ENCODE measurements at places on chromosomes 7 and 10. TPM values are rescaled to one million over a fixed set of nuclear protein-coding genes. Genes with fewer than 3 reads are reported as not detected.

ALOX5 gene
- 40.4 TPM for total RNA-seq

OPN1SW gene
- not detected for total RNA-seq

DNA sequence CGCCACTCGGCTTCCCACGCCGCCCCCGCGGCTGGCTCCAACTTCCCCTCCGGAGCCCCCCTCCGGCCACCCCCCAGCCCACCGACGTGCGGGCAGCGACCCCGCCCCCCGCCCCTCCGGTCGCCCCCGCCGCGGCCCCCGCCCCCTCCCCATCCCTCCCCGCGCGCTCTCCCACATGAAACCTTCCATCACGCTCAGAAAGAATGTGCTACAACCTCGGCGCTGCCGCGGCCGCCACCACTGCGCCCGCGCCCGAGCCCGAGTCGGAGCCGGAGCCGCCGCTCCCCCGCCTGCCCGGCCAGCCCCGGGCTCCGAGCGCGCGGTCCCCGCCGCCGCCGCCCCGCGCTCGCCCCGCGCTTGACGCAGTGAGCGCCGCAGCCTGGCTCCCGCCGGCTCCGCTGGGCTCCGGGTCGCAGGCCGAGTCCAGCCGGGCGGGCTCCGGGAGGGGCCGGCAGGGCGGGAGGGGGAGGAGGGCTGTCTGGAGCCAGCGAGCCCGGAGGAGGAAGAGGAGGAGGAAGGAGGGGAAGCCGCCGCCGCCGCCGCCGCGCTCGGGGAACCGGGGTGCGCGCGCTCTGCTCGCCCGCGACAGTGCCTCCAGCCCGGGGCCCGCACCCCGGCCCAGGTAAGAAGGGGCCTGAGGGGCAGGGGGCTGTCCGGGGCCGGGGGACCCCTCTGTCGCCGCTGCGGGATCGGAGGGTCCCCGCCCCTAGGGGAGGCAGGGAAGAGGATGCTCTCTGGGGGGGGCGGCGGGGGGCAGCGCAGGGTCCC is 4.3 kb upstream of the ELFN1 start:
- DNase-seq = no peak
- H3K4me3 ChIP-seq = peak overlapping the region; percentile 72
- no peak overlapping the region for H3K27ac ChIP-seq
- H3K27me3 ChIP-seq = peaks cover 17% of the 10 kb centered on the region

DNA sequence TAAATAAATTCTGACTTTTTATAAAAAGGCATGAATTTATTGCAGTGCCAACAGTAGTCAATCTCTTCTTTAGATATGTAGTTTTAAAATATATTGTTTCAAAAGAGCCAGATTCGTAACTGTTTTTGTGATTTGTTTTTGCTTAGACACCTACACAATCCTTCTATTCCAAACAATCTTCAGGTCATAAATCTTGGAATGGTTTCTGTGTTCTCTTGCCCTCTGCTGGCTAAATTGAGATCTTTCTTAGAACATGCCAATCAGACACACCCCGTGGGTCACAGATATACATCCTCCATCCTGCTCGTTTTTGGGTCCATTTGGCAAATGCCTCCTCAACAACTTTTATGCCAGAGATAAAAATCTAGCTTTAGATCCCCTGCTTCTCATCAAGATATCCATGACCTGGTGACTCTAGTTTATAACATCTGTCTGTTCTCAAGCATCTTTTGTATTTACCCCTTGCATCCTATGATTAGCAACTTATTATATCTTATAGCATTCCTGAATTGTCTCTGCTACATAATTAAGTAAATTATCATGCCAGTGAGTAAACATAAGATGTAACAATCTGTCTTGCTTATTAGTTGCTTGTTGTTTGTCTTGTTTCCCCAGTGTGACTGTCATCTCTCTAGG is 35.3 kb upstream of the IFRD1 start:
- H3K36me3 ChIP-seq = no peaks in the 10 kb centered on the region
- no peaks in the 10 kb centered on the region for H3K27me3 ChIP-seq
- H3K4me1 ChIP-seq = peaks cover 2% of the 10 kb centered on the region
- DNase-seq = no peak

DNA sequence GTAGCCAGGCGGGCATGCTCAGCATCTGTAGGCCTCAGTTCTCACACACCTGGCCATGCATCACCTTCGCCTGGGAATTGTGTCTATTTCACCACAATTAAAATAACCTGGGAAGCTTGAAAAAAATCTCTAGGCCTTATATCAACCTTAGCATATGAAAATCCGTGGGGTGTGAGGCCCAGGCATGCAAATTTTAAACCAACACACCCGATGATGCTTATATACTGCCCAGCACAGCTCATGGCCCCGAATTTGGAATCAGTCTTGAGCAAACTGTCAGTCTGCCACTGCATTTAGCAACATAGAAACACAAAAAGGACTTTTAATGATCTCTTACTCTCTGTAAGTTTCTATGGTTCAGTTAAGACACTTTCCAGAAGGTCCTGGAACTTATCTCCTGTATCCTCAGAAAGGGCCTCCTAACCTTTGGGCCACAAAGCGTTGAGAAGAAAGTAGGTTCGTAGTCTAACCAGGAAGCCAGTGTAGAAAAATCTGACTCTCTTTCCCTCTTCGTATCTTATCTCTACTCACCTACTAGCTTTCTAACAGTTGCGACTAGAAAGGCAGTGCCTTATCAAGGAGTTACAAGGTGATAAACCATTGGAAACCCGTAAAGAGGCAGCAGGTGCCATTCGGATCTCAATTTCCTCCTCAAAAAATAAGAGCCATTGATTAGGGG is 12.0 kb upstream of the DMBT1 start:
- H3K27ac ChIP-seq = no peak overlapping the region
- H3K4me1 ChIP-seq = no peaks in the 10 kb centered on the region
- DNase-seq = no peak
- H3K4me3 ChIP-seq = no peak overlapping the region
